ENCODE measurements at places on chromosomes 16 and 17.

GRCh38 chr17:58315750-58316149 lies 12.8 kb downstream of the TSPOAP1 start:
- no peak for DNase-seq

DNA sequence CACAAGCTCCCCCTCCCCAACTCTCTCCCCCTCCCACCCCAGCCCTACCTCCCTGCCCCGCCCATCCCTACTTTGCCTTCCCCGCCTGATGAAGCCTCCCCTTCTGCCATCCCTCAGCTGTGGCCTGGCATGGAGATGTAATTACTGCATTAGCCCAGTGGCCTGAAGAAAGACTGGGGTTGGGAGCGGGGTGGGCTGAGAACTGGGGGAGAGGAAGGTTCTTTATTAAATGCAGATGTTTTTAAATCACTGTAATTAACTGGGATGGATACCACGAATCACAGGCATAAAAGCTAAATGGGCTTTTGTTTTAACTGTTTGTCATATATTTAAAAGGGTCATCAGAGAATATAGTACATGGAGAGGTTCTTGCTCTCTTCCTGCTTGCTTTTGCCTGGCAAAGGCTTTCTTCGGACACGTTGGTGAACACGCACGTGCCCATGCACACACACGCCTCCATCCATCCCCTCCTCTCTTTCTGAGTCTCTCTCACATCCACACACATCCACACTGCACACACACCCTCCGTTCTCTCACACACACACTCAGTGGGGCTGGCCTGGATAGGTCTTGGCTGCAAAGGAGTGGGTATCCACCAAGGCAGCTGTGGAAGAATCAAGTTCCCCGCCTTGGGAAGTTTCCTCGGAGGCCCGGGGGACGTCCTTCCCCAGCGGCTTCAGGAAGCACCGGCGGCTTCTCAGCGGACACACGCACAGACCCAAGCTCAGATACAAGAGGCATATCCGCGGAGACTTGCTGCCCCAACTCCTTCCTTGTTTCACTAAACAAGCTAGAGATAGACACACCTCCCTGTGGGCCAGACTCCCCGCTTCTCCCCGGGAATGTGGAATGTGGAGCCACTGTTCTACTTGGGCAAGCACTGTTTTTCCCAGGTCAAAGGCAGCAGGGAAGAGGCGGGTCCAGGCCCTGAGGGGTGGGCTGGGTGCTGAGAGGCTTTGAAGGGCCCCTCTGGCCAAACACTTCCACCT lies 27.4 kb upstream of the TNRC6C start:
- no peak for DNase-seq

DNA sequence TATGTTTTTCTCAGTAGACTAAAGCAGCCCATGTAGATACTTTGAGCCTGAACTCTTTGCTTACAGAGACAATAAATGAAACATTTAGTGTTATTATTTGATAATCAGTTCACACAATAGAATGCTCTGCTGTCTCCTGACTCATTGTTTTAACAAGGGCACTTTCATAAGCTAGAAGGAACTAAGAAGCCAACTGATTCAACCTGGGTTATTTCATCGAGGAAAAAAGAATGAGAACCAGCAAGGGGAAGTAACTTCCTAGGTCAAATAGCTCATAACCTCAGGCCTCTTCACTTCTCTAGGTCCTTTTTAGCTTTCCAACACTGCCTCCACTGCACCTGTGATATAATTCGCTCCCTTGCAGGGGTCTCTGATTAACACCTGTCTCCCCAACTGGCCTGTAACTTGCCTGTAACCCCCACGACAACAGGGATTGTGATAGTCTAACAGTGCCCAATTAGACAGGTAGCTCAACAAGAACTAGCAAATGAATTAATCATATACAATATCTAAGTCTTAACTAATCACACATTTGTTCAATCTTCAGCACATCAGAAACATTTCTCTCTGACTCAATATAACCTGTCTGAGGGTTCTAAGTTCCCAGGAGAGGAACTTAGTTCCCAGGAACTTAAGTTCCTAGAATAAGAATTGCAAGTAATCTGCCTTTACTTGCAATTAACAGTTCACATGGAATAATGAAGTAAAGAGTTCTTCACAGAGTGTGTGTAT lies 34.8 kb downstream of the RFFL start:
- no peak for DNase-seq

DNA sequence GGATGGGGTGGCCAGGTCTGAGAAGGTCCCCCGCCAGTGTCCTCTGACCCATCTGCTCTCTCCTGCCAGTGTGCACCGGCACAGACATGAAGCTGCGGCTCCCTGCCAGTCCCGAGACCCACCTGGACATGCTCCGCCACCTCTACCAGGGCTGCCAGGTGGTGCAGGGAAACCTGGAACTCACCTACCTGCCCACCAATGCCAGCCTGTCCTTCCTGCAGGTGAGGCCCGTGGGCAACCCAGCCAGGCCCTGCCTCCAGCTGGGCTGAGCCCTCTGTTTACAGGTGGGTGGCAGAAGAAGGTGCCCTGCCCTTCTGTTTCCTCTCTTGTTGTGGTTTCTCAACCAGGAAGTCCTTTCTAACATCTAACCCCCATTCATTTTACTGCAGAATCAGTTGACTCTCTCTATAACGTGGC lies 7.1 kb downstream of the ERBB2 start:
- no peak for DNase-seq

GRCh38 chr16:15425861-15426260 lies 8.5 kb upstream of the BMERB1 start:
- no peak for DNase-seq

GRCh38 chr16:64225696-64226095 lies 896.2 kb downstream of the CDH11 start:
- DNase-seq = no peak

Data from activated T-helper 1 cell treated with anti-CD3 and anti-CD28 coated beads, Interleukin-12 subunit alpha, Interleukin-12 subunit beta, Interleukin-2, Interleukin-4 antibody, amounts not matched to agents 30 ng/mL and 10 ng/mL and 1 ng/mL, durations not matched to agents 14 hours and 24 hours and 36 hours (primary cell).